K562 (cell line): ENCODE measurements at places on chromosomes 1 and 21. TPM values are rescaled to one million over a fixed set of nuclear protein-coding genes. Genes with fewer than 3 reads are reported as not detected.

AMY2A gene
- total RNA-seq, result 0.33 and 0.65 TPM in 2 replicates

- no peak for DNase-seq
Measured at GRCh38 chr21:29751473-29752185, 188.2 kb downstream of the GRIK1 start.

DNA sequence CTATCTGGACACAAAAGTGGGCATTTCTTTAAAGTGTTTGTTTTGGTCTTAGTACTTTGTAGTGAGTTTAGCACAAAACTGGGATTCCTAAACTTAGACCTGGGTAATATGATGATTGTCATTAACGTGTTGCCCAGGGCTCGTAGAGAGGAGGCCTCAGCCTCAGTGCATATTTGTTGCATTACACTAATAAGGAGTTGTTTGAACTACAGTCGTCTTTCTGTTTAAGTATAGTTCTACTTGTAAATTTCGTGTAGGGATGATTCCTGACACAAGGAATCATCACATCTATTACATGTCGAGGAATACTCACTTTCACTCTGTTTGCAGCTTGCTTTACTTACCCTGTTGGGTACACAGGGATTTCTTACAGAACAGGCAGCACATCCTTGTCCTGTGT lies 85.0 kb downstream of the PRDM2 start:
- DNase-seq, result no peak

DNA sequence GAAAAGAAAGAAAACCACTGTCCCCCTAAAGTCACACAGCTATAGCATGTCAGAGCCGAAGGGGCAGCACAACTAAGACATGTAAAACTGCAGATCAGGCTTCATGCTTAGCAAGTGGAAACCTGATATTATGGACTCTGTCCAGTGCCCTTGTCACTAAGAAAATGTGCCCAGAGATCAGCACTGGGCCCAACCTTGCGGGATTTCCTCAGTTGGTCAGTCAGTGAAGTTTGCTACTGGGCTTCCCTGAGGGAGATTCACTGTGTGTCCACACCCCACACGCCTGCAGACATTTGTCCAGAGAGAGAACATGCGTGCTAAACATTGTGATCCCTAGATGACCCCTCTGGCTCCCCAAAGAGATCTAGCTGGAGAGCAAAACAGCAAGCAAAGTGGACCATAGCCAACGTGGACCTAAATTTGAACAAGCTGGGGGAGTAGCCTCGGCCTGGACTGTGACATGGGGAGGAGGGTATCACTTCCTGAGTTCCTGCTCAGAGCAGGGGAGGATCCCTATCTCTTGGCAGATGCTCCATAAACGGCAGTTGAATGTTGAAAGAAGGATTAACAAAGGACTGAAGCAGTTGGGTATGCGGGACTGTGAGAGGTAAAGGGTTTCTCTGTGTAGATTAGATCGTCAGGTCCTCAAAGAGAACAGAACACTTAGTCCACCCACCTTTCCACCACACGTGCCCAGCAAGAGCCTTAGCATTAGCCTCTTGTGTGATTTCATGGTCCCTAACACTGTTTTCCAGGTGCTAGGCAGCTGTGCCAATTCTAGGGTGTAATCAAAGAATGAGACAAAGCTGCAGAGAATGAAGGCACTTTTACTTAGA lies 53.6 kb downstream of the GLUL start:
- peak; percentile 87 for DNase-seq

DNA sequence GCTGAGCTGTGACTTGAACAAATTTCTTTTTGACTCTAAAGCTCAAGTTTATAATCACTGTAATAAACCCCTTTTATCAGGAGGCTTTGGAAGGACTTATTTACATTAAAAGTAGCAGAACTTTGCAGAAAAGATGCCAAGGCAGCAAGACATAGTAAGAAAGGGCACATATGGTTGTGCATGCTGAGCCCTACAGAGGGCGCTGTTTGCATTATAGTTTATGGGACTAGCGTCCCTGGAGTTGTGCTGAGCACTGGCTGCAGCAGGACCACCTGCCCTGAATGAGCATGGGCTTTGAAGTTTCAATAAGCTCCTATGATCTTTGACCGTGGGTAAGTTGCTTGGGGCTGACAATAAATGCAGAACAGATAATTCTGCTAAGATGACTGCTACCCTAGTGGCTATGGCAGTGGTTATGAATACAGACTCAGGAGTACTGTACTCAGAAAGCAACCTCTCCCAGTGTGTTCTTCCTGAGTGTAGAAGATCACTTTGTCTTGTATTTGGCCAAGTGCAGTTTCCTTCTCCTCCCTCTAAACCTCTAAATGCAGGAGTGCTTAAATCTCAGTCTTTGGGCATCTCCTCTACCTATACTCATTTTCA lies 45.4 kb upstream of the USP1 start:
- peak; percentile 52 for DNase-seq

DNA sequence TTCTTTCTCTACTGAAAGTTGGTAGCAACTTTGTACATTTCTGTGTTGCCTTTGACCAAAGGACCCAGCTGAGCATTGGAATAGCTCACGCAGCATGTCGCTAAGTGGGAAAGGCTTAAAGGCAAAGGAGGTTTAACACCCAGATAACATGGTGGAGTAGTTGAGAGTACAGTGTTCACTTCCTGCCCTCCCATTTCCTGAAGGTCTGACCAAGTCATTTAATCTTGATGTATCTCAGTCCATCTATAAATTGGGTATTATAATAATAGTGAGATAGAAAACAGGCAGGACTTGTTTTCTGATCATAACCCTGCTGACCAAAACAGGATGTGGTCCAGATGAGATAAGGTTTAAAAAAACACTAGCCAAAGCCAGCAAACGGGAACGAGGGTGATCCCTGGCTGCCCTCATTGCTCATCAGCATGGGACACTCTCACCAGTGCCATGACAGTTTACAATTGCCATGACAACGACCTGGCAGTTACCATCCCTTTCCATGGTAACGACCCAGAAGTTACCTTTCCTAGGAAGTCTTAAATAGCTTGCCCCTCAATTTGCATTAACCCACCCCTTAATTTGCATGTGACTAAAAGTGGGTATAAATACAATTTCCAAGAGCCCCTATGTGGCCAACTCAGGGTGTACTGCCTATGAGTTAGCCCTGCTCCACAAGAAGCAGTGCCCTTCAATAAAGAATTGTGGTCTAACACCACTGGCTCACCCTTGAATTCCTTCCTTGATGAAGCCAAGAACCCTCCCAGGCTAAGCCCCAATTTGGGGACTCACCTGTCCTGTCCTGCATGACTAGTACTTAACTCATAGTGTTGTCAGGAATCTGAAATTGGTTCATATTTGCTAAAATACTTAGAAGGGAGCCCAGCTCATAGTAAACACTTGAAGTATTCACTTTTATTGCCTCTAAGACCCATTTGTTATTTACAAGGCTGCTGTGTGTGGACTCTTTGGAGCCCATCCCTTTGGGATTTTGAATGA lies 28.4 kb upstream of the FHAD1 start:
- DNase-seq, result peak; percentile 60
